ENCODE measurements at places on chromosomes 2 and 18.

DNA sequence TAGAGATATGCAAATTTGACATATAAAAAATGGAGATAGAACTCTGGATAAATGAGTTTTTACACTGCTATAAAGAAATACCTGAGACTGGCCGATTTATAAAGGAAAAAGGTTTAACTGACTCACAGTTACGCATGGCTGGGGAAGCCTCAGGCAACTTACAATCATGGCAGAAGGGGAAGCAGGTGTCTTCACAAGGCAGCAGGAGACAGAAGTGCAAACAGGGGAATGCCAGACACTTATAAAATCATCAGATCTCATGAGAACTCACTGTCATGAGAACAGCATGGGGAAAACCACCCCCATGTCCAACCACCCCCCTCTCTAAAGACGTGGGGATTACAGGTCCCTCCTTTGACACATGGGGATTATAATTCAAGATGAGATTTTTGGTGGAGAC lies 1540.2 kb upstream of the SLC39A10 start:
- DNase-seq: no peak

DNA sequence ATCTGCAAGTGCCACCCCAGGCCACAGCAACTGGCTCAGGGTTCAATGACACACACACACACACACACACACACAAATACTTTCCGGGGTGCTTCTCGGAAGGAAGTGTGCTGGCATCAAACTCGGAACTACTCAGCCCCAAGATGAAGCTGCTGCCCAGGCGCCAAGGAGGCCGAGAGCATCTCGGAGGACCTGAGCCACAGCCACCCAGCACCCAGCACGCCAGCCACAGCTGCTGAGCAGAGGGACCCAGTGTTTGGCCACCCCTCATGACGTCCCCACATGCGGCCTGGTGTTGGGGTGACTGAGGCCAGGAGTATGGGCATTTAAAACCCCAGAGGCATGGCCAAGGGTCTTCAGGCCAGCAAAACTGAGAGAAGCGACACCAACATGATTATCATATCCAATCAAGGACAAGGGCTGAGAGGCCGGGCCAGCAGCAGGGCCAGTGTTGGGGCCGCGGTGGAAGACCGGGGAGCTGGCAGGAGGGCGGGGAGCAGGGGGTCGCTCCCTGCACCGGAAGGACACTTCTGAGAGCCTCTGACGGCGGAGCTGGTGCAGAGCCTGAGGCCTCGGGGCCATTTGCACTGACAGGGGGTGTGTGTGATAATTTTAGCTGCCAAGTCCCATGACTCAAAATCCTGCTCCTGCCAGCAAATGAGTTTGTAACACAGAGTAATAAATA lies 61.8 kb downstream of the BIN1 start:
- DNase-seq: no peak

- no peak for DNase-seq
Observed at GRCh38 chr2:39181297-39181696, 60.4 kb upstream of the SOS1 start.

GRCh38 chr2:148299616-148300015 lies 278.7 kb downstream of the MBD5 start:
- no peak for DNase-seq

GRCh38 chr18:9617006-9617542 lies 2.7 kb upstream of the PPP4R1 start:
- DNase-seq: no peak

All from inflammatory macrophage (primary cell).